ENCODE measurements at places on chromosomes 7 and 10.

DNA sequence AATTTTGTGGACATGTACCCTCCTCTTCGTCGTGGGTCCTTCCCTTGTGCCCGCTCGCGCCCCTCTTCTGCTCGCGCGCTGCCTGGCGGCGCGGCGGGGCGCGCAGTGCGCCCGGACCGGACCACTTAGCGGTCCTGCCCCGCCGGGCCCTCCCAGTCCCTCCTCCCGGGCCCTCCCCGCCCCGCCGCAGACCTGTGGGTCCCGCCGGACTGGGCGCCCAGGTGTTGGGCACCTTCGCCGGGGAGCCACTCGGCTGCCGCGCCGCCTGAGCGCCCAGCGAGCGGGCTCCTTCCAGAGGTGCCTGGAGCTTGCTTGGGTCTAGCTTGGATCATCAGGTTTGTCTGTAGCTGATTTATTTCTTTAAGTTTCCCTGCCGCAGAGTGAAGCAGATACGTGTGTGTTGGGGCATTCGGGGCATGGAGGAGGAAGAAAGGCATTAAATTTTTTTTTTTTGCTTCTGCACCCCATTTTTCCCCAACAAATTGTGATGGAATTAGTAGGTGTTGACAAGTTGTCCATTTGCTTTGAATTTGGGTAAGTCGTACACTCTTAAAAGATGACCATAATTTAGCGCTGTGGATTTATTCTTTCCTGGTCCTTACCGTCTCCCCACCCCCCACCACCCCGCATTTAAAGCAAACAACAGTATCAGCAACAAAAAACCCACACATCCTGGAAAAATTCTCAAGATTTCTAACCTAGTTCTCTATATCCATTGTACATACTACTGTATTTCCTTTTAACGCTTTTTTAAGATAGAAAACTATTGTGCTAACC is 905 bp downstream of the C1GALT1 start:
- DNase-seq: peak; percentile 6

DNA sequence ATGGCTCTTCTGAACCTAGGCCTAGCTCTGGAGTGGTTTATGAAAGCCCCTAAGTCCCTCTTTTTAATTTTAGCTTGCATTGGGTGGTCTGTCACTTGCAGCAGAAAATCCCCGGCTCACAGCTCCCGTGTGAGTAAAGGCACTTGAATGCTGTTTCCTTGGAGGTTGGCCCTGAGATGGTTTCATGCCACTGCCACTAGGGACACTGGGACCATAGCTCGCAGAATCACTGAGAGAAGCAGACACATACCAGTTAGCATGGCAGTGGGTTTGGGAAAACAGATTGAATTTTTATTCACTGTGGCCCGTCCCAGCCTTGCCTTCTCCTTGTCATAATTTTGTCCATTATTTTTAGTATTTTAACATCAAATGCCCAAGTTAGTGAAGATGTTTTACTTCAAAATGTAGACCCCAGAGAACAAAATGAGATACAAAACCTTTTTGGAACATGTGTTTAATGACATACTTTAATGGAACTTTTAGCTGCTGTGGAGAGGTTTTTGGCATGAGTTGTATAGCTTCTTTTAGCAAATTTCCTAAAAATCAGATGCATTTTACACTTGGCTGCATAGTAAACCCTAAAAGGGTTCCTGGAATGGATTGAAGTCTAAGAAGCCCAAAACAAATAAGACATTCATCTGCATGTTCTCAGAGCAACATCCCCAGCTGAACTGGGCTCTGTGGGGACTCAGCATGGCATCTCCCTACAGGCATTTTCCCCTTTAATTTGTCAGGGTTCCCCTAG is 259.7 kb upstream of the PITRM1 start:
- DNase-seq: no peak

GRCh38 chr10:96252730-96253129 is 18.6 kb downstream of the BLNK start:
- no peak for DNase-seq

DNA sequence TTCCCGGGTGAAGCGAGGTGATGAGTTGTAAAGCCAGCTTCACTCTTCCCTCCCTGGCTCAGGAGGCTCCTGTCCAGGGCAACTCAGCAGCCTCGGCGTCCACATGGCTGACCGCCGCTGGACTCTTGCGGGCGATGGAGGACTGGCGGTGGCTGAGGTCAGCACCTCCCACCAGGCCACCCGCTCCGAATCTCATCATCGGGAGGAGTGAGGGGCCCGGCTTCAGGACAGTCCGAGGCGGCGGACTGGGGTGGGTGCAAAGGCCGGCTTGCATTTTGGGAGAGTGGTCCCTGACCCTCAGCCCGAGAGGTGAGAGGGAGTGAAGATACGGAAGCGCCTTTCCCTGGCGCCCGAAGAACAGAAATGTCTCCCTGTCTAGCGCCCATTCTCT is 759 bp downstream of the DNAJB12 start:
- no peak for DNase-seq

DNA sequence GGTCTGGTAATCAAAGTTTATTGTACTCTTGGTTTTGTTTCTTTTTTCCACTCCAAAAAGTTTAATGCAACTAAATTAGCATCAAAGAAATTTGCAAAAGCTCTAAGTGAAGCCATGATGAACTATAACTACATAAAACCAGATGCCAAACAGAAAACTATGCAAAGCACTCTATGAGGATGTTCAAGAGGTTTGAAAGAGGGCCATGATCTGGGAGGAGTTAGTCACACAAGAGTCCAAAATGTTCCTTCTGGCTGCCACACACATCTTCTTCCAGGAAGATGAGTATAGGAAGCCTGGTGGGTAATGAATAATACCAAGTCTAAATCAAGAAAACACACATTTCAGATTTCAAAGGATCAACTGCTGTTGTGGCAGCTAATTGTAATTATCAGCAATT is 28.4 kb downstream of the GLI3 start:
- no peak for DNase-seq

- no peak for DNase-seq
Observed at GRCh38 chr10:80582286-80582960, 44.7 kb downstream of the SH2D4B start.

GRCh38 chr7:141181812-141182211 is 107.9 kb downstream of the TMEM178B start:
- DNase-seq: no peak

Measured in activated T-helper 1 cell treated with anti-CD3 and anti-CD28 coated beads, Interleukin-2, amount 50 U/mL, for 16 hours (primary cell).